ENCODE measurements at places on chromosomes 6 and 20. TPM values are rescaled to one million over a fixed set of nuclear protein-coding genes. Genes with fewer than 3 reads are reported as not detected.

The GSTA3 gene
- polyA plus RNA-seq, result not detected

GRCh38 chr6:163418311-163419029 lies 4.0 kb downstream of the QKI start:
- H3K27ac ChIP-seq, result no peak overlapping the region
- no peak overlapping the region for H3K4me3 ChIP-seq
- DNase-seq, result no peak

- no peaks in the 10 kb centered on the region for H3K27me3 ChIP-seq
- no peaks in the 10 kb centered on the region for H3K4me1 ChIP-seq
- no peak overlapping the region for H3K4me3 ChIP-seq
- H3K27ac ChIP-seq, result no peak overlapping the region
- H3K36me3 ChIP-seq, result peaks cover 28% of the 10 kb centered on the region
- no peak for DNase-seq
Measured at GRCh38 chr6:148530976-148531375, 188.3 kb downstream of the SASH1 start.

DNA sequence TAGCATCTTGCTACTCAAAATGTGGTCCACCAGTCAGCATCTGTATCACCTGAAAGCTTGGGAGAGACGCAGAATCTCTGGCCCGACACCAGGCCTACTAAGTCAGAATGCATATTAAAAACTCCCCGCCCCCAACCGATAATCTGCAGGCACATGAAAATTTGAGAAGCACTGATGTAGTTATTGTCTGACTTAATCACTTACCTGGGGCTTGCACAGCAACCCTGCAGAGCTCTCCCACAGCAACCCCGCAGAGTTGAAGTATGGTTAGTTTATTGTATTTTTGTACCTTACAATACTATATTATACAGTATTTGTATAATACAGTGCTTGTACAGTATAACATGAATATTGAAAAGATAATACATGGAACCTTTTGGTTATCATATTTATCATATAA lies 53.7 kb downstream of the KLHL31 start:
- H3K36me3 ChIP-seq, result no peaks in the 10 kb centered on the region
- H3K4me1 ChIP-seq, result peaks cover 7% of the 10 kb centered on the region
- DNase-seq, result no peak
- H3K27ac ChIP-seq, result no peak overlapping the region

The E2F3 gene
- 1.2 TPM for polyA plus RNA-seq

The ZBTB46 gene
- polyA plus RNA-seq, result 3.6 TPM
